T-cell (primary cell): ENCODE measurements at places on chromosomes 16 and 17. TPM values are rescaled to one million over a fixed set of nuclear protein-coding genes. Genes with fewer than 3 reads are reported as not detected.

PRSS53 gene
- total RNA-seq, result 8.5 TPM

ST6GALNAC2 gene
- 4.7 TPM for total RNA-seq

SNX20 gene
- total RNA-seq, result 46.1 TPM

ACE gene
- 18.0 TPM for total RNA-seq

NKD1 gene
- total RNA-seq, result 6.2 TPM

DNA sequence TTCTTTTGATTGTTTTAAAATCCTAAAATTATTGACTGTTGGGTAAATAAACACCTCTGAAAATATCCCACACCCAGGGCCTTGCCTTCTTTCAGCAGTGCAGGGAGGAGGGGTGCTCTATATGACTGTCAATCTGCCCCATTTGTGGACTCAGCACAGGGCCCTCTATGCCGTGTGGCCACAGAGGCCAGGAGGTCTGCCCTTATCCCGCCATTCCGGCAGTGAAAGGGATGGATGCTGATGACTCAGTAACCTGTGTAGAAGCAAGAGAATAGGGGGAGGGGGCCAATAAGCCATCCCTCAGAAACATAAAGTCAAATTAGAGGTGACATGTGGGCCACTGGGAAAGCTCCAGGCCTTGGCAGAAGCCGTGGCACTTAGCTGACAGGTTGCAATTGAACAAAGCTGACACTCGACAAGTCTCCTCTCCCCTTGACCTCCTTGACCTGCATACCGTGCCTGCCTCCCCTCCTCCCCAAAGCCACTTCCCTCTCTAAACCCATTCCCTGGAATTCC, 281.4 kb upstream of the DYNLRB2 start:
- peaks cover 4% of the 10 kb centered on the region for H3K27me3 ChIP-seq
- no peak overlapping the region for H3K4me3 ChIP-seq
- no peaks in the 10 kb centered on the region for H3K36me3 ChIP-seq

DNA sequence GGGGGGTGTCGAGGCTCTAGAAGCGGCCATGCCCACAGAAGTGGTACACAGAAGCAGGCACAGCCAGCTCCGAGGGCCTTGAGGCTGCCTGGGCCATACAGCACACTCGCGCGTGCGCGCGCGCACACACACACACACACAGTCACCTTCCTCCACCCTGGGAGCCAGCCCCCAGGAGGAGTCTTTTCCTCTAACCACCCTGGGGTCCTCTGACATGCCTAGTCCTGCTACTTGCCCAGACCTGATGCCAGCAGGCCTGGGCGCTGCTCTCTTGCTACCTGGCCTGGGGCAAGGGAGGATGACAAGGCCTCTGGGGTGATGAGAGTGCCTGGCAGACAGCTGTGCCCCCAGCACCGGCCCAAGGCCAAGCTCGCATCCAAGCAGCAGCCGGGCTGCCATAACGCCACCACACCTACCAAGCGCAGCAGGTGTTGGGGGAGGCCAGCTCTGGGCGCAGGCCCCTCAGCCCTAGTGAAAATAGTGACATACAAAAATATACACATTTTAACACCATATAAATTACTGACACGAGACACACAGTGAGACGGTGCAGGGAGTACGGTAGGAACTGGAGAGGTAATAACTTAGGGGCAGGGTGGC, 41.1 kb downstream of the TSC2 start:
- no peak overlapping the region for H3K4me3 ChIP-seq
- peaks cover 64% of the 10 kb centered on the region for H3K36me3 ChIP-seq
- H3K4me1 ChIP-seq, result no peaks in the 10 kb centered on the region
- no peaks in the 10 kb centered on the region for H3K27me3 ChIP-seq

DNA sequence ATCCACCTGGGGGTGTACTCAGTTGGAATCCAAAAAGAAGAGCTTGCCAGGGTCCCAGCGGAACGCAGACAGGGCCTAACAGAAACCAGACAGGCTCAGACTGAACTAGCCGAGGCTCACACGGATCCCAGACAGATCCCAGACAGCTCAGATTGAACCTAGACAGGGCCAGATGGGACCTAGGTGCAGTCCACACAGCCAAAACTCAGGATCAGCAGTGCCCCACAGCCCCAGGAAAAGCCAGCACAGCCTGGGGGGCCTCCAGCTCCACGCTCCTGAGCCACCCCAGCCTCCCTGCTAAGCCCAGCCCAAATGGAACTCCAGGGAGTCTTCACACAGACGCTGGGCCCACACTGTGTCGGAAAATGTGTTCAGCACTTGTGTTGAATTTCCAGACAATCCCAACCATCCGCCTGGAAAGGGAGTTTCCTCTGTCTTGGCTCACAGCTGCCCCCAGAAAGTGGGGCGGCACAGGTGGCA, 7.5 kb downstream of the STX1B start:
- no peak overlapping the region for H3K27ac ChIP-seq
- H3K27me3 ChIP-seq, result peaks cover 14% of the 10 kb centered on the region
- no peaks in the 10 kb centered on the region for H3K36me3 ChIP-seq

- H3K36me3 ChIP-seq, result no peaks in the 10 kb centered on the region
- no peaks in the 10 kb centered on the region for H3K27me3 ChIP-seq
- H3K4me1 ChIP-seq, result no peaks in the 10 kb centered on the region
- H3K4me3 ChIP-seq, result no peak overlapping the region
- no peak for DNase-seq
Observed at GRCh38 chr16:80041410-80041809, 440.9 kb upstream of the MAF start.

- no peak overlapping the region for H3K4me3 ChIP-seq
- H3K27me3 ChIP-seq, result peaks cover 52% of the 10 kb centered on the region
- DNase-seq, result no peak
- H3K27ac ChIP-seq, result no peak overlapping the region
- no peaks in the 10 kb centered on the region for H3K36me3 ChIP-seq
Observed at GRCh38 chr17:74950207-74950606, 14.5 kb downstream of the OTOP3 start.

- DNase-seq, result no peak
- H3K36me3 ChIP-seq, result no peaks in the 10 kb centered on the region
- H3K27me3 ChIP-seq, result peaks cover 48% of the 10 kb centered on the region
- no peak overlapping the region for H3K4me3 ChIP-seq
Observed at GRCh38 chr17:2780256-2780655, 16.0 kb upstream of the RAP1GAP2 start.
